ENCODE measurements at places on chromosomes 3 and 15.

GRCh38 chr3:63927422-63928280, 15.5 kb upstream of the SCAANT1 start:
- no peak for DNase-seq

DNA sequence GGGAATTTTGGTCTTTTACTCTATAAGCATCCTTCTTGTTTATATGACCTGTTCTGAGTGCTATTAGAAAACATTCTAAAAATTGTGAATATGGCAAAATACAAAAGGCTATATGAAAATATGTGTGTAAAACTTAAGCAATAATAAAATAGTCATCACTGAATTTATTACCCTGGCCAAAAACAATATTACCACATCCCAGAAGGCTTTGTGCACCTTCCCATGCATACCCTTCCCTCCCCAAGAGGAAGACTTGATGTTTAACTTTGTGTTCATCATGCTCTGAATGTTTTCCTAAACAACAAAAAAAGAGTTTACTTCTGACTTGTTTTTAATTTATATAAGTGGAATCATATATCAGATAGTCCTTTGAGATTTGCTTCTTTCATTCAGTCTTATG, 155.1 kb upstream of the TNIK start:
- no peak for DNase-seq

DNA sequence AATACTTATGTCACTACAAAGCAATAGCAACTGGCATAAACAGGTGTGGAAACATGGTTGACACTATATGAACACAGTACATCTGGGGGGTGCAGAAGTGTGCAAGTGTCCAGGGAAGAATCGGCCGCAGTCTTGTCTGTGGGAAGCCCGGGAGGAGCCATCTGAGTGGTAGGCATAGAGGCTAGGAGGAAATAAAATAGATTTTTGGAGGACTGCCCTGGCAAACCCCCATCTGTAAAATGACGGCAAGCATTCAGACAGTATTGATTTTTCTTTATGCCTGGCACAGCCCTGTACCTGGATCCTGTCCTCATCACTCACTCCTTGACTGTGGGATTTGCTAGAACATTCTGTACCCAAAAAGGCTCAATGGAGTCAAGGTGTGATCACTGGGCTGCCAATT, 31.3 kb downstream of the THSD4 start:
- no peak for DNase-seq

- DNase-seq, result no peak
Measured at GRCh38 chr15:66211670-66212562, 41.6 kb downstream of the MEGF11 start.

DNA sequence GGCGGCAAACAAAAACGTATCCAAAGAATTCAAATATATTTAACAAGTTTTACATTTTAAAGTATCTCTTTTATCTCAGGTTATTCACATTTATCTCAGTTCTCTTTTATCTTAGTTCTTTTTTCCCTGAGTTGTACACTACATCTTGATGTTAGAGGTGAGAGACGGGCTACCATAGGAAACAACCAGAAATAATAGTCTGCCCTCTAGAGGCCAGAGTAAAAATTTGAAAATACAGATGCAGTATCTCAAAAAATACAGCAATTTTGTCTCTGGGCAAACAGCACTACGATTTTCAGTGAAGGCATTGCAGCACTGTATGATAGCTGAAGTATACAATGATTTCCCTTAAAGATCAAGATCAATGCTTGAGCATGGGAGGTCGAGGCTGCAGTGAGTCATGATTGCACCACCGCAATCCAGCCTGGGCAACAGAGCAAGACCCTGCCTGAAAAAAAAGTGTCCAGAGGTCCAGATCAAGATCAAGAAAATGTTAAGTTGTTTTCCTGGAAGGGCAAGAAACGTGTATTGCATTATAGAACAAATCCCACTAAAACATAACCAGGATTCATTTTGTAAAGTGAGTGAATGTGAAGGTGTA, 82.6 kb upstream of the ATP11B start:
- DNase-seq, result no peak

GRCh38 chr15:62903437-62903836, 139.1 kb upstream of the TPM1 start:
- no peak for DNase-seq

GRCh38 chr3:195537995-195538394, 5.1 kb downstream of the PPP1R2 start:
- DNase-seq, result peak; percentile 41

DNA sequence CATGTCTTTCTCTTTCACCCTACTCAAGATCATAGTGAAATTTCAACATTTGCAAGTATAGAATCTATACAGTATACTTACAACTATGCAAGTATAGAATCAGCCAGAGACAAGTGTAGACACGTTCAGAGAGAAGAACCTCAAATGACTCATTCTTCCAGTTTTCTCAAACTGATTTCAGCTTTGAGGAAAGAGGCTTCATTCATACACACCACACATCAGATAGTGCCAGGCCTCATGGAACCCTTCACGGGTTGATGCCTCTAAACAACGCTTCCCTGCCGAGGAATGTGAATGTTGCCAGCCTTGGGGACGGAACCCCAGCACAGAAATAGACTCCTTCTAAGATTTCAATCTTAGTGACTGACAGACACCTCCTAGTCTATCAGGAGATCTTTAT, 135.7 kb downstream of the FOXP1 start:
- DNase-seq, result no peak

- DNase-seq, result no peak
Measured at GRCh38 chr3:172376881-172377280, 71.4 kb downstream of the GHSR start.

DNA sequence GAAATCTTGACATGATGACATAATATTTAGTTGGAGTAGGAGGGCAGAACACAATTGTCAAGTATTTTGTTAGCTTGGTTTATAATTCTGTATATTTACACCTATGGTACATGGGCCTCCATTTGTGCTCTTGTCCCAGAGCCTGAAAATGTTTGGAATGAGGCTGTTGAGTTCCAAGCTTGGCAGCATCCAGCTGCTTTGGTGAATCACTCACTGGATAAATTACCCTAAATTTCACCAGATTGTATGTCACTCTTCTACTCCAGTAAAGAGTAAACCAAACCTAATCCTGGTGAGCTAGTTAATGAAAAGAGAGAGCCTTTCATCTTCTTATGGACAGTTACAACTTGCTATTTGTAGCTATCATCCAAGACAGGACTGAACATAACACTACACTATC, 928.7 kb downstream of the DIPK2A start:
- DNase-seq, result no peak

- no peak for DNase-seq
Measured at GRCh38 chr15:74213858-74214284, 11.3 kb upstream of the STRA6 start.

GRCh38 chr3:186932281-186933181, 2.2 kb downstream of the ST6GAL1 start:
- DNase-seq, result no peak

GRCh38 chr3:72143966-72144717, 359.2 kb upstream of the PROK2 start:
- DNase-seq, result no peak

GRCh38 chr3:114973536-114973935, 173.6 kb downstream of the ZBTB20 start:
- DNase-seq, result no peak

GRCh38 chr3:39327746-39328349, 1.7 kb upstream of the CCR8 start:
- no peak for DNase-seq

DNA sequence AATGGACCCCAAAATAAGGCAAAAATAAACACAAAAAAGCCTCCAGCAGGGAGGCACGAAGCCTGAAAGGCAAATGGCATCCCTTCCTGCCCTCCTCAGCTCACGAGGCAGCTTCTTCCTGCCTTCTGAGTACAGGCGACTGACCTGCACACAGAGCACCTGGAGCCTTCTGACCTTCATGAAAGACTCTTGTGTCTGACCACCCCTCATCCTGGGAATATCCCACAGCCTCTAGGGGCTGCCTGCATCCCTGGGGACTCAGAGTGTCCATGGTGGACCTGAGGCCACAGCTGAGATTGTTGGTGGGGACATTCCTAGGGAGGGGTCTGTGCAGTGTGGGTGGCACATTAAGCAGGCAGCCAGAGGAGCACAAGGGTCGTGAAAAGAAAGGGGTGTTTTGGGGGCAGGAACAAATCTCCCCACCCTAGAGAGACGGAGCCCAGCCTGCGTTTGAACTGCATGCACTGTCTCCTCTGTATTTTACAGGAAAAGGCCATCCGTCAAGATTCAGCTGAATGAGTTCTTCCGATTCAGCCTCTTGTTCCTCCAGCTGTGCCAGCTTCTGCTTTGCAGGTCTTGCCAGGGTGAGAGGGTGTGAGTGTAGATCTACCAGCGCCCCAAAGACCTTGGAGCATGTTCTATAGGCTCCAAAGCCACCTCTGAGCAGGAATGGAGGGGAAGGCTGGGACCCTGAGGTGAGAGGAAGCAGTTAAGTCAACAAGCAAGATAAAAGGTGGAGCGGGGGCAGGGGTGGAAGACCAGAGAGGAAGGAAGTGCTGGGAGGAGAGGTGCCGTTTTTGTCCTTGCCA, 80.4 kb upstream of the MEF2A start:
- DNase-seq, result no peak

GRCh38 chr15:25736461-25736860, 126.7 kb downstream of the ATP10A start:
- no peak for DNase-seq
